ENCODE measurements at places on chromosomes 5 and 9.
A peak's percentile ranks its signal among the peaks of the same experiment; 100 is the strongest.

DNA sequence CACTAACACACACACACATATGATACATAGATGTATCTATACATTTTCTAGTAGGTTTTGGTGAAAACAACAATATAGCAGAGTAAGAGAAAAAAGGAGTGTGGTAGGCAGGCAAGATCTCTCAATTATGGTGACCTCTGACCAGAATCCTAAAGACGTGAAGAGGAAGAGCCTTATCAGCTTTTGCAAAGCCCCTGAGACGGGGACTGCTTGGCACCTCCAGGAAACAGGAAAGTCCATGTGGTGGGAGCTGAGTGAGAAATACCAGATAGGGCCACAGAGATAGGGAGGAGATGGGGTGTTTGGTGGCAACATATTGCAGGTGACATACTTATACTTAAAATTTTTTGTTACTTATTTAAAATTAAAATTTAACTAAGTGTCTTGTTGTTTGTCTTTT, 39.9 kb upstream of the CTXN3 start:
- DNase-seq, result no peak

DNA sequence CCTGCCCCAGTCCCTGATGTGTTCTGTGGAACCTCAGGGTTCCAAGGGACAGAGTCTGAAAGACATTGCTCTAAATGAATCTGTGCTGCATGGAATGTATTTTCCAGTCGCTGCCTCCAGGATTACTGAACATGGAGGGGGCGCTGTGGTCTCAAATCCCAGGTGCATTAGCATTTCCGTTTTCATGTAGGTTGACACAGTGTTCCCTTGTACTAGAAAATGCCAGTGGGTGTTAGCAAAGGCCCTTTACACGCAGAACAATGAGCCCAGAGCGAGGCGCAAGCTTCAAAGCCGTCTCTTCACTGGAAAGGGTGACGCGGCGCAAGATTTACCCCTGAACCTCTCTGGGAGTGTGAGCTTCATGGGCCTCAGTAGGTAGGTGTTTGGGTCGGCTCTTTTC, 308.3 kb downstream of the SLIT3 start:
- DNase-seq, result no peak

GRCh38 chr5:134586866-134587524, 45.6 kb downstream of the SAR1B start:
- peak; percentile 78 for DNase-seq

GRCh38 chr5:28216939-28217360, 1178.6 kb upstream of the CDH9 start:
- DNase-seq, result no peak

GRCh38 chr9:77856615-77857014, 175.0 kb downstream of the GNAQ start:
- no peak for DNase-seq

DNA sequence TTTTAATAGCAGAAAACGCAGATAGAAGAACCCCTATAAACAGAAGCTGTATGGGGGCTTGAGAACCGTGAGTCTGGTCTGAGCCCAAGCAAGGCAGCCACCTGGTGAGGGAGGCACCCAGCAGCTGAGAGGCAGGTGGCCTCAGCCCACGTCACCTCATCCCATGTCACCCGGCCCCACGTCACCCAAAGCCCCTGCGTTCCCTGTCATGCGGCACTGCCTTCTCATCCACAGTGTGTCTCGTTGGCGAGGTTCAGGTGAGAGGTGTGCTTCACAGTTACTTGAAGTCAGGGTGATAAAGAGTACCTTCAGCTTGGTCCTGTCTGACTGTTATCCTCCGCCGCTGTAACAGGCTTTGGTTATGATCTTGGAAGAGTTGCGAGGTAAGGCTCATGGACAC, 80.6 kb upstream of the IRX4 start:
- DNase-seq, result no peak

DNA sequence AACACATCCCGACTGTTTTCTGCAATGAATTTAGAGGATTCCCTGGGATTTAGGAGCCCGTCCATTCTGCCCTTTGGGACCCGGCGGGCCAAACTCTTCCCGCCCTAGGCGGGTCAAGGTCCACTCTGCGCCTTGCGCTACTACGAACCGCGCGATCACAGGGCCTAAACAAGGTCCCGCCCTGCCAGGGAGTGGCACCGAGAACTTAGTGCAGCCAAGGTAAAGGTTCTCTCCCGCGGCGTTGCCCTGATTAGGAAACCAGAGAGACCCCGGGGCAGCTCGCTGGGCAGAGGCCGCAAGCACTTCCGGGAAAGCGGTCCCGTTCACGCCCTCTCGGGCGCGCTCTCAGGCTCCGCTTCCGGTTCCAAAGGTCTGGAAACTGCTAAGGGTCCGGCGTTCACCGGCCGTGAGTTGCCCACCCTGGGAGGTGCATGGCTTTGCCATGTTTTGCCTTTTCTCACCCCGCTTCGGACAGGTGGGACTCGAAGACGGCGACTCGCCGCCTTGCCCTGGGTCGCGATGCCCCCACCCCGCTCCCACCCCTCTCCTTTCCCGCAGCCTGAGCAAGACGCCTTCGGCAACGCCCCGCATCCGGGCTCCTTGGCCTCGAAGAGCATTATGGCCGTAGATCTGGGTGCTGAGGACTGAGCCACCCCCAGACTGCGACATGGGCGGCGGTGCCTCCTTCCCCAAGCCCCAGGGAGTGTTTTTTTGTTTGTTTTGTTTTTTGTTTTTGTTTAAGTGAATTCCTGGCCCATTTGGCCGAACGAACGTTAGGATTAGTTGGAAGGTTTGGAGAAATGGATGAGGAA, 23.4 kb downstream of the HNRNPK start:
- DNase-seq, result peak; percentile 75

DNA sequence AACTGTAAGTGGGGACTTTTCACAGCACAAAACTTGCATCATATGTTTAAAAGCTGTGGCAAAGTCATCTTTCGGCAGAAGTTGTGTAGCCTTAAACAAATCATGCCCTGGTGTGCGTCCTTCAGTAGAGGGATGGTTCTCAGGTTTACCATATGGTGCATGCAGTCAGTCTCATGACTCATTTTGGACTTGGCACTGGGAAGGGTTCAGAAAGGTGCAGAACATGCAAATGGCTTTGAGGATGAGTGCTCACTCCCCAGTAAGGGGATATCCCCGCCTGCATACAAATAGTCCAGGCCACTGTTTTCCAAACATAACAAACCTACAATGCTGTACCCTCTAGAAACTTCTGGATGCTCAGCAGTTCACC, 260.3 kb downstream of the NDUFS4 start:
- peak; percentile 29 for DNase-seq

- peak; percentile 76 for DNase-seq
Observed at GRCh38 chr9:97398999-97399758, 12.7 kb upstream of the TDRD7 start.

DNA sequence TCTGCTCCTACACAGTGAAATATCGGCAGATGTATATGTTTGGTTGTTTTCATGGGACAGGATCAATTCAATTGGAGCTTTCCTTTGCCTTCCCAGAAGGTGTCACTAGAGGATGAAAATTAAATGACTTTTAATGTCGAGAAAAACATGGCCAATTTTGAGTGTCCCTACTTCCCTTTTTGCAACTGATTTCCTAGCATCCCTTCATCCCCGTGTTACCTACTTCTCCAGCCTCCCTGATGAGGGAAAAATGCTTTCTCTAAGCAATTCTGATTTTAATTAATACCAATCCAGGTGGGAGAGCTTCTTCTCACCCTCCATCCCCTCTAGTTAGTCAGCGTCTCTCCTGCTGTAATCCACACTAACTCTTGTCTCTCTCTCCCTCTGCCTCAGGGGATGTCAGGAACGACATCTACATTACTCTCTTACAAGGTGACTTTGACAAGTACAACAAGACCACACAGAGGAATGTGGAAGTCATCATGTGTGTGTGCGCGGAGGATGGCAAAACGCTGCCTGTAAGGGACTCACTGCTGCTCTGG, 64.9 kb downstream of the DOCK2 start:
- DNase-seq, result peak; percentile 13

GRCh38 chr5:142819825-142820224, 49.6 kb downstream of the ARHGAP26 start:
- no peak for DNase-seq

DNA sequence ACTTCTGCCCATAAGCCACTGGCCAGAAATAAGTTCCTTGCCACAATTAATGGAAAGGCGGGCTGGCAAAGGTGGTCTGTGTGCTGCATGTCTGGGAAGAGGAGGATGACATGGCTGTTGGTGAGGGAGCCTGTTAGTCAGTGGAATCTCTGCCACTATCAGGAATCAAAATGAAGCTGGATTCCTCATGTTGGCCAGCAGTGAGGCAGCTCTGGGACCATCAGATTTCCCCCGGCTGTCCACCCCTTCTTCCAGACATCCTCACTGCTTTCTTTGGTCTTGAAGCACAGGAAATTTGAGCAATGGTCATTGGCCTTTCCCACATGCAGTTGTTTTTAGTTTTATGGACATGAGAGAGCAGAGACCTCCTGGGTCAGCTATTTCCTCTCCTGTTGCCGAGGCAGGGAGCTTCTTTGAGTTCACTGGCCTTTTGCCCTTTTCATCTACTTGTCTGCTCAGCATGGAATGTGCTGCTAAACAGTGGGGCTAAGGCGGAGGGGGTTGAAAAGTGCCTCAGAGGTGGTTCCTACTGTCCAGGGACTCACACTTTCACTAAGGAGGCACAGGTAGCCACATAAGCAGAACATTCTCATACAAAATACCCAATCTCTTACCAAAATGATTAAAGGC, 34.8 kb upstream of the NEURL1B start:
- DNase-seq, result no peak

DNA sequence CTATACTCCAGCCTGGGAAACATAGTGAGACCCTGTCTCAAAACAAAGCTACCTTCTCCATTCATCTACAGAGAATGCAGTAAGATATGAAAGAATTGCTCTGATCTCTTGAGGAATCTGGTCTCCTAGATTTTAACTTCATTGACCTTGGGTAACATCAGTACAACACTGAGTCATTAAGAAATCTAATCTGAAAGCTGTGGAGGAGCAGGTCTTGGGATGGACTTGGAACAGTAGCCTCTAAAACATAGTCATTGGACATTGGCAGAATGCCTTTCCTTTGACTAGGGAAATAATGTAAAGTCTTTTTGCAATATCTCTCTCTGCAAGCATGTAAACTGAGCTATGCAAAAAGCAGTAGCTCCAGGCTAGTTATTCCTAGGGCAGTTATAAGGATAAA, 58.1 kb downstream of the KCNN2 start:
- DNase-seq, result no peak

GRCh38 chr5:147455822-147456450, 53.9 kb downstream of the DPYSL3 start:
- DNase-seq, result no peak

- DNase-seq, result no peak
Observed at GRCh38 chr5:180391276-180391675, 38.1 kb upstream of the GFPT2 start.

DNA sequence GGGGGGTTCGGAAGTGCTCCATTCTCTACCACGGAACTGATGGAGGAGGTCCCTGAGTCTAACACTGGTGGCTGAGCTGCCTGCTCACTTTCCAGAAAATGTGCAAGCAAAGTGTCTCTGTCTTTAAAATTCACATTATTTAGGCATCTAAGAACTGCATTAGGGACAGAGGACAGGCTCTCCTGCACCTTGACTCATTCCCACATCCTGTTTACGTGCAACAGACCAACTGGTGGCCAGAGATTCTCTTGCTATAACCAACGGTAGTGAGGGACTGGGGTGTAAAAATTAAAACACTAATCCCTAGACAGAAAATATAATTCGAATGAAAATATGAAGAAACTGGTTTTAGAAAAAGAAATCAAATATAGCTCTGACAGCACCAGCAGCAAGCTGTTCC, 320.9 kb downstream of the IRX2 start:
- DNase-seq, result no peak

- DNase-seq, result no peak
Observed at GRCh38 chr5:135881819-135882218, 13.8 kb downstream of the IL9 start.

GRCh38 chr9:133970581-133971058, 21.5 kb downstream of the VAV2 start:
- DNase-seq, result no peak

All from GM20000 (cell line).